ENCODE measurements at places on chromosomes 16 and 17.

- DNase-seq, result no peak
Measured at GRCh38 chr17:82966415-82966814, 113.0 kb upstream of the METRNL start.

GRCh38 chr16:85393674-85394451, 219.3 kb upstream of the GSE1 start:
- peak; percentile 63 for DNase-seq

DNA sequence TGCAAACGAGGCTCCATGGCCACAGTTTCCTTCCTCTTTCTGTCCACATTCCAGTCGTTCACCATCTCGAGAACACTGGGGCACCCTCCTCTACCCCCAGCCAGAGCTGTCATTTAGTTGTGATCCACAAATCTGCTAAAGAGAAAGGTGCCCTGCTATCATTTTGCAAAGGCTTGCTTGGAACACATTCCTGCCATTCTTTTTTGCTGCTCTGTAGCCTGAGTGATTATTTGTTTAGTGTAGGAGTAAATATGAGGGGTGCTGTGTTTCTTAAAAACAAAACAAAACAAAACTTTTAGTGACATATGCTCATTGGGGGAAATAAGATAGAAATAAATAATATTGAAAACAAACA, 166.7 kb downstream of the PRKCA start:
- no peak for DNase-seq

DNA sequence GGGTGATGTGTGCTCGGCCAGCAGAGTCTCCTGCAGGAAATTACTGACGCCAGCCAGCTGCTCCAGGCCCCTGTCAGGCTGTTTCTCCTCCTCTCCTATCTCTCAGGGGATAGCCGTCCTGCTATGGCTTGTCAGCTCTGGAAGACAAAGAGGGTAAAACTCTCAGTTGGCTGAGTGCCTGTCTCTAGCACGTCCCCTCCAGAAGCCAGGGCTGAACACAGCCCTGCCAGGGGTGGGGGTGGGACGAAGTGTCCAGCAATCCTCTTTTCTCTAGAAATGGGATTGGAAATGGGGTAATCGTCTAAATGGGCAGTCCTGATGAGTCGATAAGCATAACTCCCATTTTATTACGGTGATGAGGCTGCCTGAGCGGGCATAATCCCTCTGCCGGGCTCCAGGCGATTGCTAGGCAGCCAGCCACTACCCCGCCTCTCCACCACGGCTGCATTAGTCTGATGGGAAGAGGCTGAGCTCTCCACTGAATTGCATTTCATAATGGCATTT, 89.1 kb upstream of the GNAO1 start:
- DNase-seq, result no peak

- no peak for DNase-seq
Measured at GRCh38 chr17:29847527-29848400, 82.3 kb downstream of the SSH2 start.

DNA sequence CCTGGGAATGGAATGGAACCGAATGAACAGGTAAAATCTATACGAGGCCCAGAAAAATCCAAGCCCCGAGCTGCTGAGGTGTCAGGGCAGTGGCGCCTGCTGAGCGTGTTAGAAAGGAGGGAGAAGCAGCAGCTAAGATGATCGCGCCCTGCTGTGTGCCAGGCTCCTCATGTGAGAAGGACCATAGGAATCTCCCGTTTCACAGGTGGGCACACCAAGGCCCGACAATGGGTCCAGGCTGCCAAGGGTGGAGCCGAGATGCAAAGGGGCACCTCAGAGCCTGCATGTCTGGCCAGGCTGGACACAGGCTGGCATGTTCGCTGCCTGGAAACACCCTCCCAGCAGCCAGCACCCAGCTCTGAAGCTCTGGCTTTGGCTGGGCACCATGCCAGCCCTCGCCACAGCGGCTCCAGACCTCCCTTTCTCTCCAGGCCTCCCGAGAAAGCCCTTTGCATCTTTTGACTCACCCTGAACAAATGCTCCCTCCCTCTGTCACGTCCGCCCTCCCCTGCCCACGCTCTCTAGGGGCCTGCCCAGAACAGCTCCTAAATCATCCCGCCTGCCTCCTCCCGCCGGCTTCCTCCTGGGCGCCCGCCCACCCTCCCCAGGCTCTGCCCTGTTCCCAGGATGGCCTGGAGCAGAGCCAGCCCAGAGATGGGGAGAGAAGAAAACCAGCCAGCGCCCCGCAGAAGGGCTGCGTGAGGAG, 217.8 kb upstream of the GSE1 start:
- DNase-seq, result peak; percentile 9

DNA sequence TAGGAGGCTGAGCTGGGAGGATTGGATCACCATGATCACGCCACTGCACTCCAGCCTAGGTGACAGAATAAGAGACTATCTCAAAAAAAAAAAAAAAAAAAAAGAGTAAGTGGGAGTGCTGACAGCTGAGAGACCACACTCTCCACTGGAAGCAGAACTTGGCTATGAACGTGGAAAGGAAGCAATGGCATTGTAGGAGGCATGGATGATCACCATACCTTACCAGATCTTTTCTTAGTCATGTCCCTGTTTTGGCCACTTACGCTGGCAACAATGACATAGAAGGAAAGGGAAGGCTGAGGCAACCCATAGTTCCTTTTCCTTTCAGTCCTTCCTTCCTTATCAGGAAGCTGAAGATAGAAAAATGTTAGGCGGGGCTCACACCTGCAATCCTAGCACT, 3.7 kb upstream of the ATP1B2 start:
- DNase-seq, result no peak

DNA sequence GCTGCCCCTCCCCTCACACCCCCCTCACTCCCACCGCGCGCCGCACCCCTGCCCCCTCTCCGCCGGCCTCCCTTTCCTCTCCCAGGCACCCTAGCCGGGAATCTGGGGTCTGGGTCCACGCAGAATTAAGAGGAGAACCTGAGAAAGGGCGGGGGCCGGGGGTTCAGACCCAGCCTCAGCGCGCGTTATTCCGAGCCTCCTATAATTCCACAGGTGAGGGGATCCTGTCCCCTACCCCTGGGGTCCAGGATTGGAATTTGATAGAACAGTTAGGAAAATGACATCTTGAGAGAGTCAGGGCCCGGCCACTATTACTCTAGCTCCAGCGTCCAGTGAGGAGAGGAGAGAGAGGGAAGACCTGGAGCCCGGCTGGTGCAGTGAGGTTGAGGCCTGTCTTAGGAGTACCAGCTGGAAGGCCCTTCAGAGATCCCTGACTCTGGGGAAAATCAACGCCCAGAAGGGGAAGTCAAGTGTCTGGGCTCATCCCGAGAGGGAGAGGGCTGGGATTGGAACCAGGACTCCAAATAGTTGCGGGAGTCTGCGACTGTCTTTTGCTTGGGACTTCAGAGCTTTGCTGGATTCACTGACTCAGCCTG, 17.3 kb downstream of the GRB7 start:
- no peak for DNase-seq

- DNase-seq, result no peak
Measured at GRCh38 chr16:66254106-66254505, 112.4 kb upstream of the CDH5 start.

DNA sequence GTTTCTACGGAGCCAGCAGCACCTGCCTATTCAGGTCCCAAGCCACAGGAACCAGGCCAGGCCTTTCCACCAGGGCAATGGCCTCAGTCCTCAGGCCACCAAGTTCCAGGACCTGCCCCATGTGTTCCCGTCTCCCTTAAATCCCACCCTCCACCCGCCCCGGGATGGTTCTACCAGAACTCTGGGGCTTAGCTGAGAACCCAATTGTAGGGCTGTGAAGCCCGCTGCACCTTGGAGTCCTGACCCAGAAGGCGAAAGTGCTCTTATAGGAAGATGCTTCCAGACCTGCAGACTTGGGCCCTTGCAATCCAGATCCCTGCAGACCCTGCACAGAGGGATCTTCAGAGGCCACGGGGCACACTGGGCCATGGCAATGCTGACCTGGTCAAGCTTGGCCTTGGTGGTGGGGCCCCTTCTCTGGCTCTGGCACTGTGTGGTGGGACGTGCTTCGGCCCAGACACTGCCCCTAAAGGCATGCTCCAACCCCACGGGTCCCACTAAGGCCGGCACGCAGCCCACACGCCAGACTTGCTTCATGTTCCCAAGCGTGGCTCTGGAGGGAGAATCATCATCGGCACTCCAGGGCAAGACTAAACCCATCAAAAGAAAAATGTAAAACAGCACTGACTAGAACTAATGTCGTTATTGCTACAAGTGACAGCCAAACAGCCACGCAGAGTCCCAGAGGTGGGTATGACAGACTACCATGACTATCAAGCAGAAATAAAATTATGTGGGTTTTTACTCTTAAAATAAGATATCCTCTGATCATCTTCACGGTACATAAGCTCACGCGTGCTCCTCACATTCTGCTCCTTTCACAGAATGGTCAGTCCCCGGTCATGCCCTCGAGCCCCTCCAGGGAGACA, 41.3 kb upstream of the ATP2A3 start:
- no peak for DNase-seq

- no peak for DNase-seq
Measured at GRCh38 chr16:798666-799065, 1.9 kb downstream of the GNG13 start.

DNA sequence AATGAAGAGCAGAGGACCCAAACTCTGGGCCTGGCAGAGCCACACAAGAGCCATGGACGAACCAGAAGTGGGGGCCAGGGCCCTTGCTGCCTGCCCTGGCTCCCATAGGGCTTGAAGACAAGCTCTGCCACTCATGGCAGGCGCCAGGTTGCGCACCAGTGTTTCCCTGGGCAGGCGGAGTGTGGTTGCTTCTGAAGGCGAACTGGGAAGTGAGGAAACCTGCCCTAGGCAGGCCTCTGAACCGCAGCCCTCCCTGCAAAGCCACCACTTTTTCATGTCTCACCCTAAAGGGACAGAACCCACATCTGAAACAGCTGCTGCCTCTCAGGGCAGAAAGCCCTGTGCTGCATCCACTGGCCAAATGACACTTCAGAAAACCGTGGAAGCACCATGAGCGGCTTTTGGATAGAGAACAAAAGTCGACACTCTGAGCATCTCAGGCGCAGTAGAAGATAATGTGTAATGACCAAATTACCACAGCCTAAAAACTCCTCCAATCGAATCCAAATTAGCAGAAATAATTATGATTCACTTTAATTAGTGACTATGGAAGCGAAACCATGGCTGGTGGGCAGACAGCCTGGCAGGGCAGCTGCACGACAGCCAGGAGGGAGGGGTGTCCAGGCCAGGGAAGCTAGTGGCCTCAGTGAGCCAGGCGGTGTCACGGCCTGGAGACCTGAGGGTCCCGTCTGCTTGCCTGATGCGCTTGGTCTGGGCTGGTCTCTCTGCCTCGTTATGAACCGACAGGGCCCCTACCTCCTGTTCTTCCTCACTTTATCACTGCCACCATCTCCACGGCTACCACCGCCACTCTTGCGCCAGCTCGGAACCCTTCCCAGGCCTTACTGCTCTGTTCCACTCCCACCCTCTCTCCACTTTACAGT, 59.1 kb downstream of the PRMT7 start:
- DNase-seq, result peak; percentile 54

- DNase-seq, result no peak
Measured at GRCh38 chr17:34156401-34156740, 98.7 kb upstream of the CCL2 start.

GRCh38 chr16:88957887-88958577, 19.0 kb downstream of the CBFA2T3 start:
- no peak for DNase-seq

- DNase-seq, result peak; percentile 8
Measured at GRCh38 chr16:27381974-27382855, 19.8 kb upstream of the IL21R start.

GRCh38 chr17:45013021-45013997, 38.1 kb downstream of the DCAKD start:
- DNase-seq, result no peak

DNA sequence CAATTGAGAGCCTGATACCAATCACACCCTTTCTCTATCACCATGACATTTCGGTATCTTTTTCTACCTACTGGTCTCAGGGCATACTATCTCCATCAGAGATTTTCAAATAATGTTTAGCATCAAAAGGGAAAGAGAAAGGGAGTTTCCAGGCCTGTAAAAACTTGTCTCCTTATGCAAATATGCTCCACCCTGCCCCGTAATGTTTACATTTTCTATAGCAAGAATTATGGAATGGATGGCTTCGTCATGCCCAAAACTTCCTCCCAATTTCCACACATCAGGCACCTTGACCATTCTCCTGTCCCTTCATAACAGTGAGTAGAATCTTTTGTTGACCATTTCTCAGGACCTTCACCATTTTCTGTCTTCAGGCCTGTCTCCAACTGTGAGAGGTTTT, 30.9 kb upstream of the HLF start:
- no peak for DNase-seq

GRCh38 chr17:43171586-43172487, 823 bp downstream of the NBR1 start:
- no peak for DNase-seq

DNA sequence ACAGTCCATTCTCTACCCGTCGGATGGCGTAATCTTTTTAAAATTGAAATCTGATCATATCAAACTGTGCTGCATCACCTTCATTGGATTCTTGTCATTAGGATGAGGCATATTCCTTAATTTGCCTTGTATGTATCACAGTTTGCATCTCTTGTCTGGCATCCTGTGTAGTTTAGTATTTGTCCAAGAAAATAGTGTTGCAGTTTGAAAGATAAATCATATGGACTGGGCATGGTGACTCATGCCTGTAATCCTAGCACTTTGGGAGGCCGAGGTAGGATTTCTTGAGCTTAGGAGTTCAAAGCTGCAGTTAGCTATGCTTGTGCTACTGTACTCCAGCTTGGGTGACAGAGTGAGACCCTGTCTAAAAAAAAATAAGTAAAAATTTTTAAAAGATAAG, 5.8 kb upstream of the RSL1D1 start:
- no peak for DNase-seq

GRCh38 chr16:17109413-17109812, 361.3 kb downstream of the XYLT1 start:
- DNase-seq, result no peak

GRCh38 chr16:81602256-81602776, 157.7 kb downstream of the CMIP start:
- no peak for DNase-seq

GRCh38 chr17:68759002-68759342, 157.8 kb upstream of the FAM20A start:
- no peak for DNase-seq

DNA sequence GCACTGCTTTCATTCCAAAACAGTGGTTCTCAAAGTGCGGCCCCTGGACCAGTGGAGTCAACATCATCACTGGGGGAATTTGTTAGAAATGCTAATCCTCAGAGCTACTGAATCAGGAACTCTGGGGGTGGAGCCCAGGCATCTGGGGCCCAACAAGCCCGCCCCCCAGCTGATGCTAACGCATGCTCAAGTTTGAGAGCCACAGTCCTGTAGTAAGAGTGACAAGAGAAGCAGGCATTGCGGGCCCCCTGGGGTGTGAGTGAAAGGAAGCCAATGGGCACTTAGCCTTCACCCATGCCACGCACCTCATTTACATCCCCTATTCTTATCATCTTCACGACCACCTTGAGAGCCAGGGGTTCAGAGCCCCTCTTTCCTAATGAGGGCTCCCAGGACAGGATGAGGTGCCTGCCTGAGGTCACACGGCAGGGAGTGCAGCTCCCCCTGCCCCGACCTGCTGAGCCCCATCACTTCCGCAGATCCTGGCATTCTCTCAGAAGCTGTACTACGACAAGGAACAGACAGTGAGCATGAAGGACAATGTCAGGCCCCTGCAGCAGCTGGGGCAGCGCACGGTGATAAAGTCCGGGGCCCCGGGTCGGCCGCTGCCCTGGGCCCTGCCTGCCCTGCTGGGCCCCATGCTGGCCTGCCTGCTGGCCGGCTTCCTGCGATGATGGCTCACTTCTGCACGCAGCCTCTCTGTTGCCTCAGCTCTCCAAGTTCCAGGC, 9.1 kb downstream of the CA4 start:
- no peak for DNase-seq
